ENCODE measurements at places on chromosomes 6 and 20.
A peak's percentile ranks its signal among the peaks of the same experiment; 100 is the strongest.

GRCh38 chr20:7911586-7912330 is 28.5 kb downstream of the HAO1 start:
- DNase-seq: no peak

DNA sequence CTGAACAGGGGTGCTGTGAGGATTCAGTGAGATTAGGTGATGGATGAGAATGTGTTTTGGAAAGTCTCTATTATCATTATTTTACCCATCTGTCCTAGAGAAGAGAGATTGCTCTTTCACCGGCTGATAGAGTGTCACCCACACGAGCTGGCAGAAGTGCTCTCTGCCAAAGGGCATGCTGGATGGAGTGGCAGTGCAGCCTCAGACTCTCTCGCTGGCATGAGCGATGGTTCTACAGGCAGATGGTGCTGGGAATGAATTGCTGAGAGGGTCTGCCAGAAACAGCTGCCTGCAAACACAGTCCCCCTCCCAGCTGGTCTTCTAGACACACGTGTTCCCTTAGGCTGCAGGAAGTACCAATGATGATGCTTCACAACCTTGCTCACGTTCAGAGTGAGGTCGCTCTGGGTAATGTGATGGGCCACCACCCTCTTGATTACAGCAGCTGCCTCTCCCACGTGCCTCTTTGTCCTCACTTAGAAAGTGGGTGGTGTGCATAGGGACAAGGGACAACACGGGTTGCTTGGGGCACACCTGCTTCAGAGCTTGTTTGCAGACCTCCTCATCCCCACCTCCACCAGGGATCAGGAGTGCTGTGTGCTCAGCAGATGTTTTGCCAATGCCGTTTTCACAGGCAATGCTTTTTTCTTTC is 84.7 kb downstream of the FOXA2 start:
- no peak for DNase-seq

DNA sequence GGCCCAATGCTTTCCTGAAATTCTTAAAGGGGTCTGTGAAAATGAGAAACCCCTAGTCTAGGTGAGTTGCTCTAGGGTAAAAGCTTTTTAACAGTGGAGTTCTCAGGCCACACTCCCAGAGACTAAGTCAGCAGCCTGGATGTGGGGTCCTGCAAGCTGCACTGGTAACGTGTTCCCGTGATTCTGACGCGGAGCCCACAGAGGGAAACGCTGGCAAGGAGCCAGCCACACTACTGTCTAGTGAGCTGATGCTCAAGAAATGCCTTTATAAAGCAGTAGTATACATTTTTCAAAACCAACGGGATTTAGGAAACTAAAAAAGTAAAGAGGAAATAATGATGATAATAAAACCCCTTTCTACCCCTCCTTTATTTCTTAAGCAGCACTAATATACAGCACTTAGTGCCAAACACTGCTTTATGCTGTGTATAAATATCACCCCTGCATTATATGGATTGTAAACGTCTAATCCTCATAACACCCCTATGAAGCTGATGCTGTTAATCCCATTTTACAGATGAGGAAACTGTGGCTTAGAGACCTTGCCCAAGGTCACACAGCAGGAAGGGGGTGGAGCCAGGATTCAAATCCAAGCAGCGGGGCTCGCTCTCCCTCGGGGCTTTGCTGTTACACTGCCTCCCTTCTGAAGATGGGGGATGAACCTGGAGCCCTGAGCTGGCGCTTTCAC is 25.0 kb downstream of the KCNK15 start:
- DNase-seq: no peak

DNA sequence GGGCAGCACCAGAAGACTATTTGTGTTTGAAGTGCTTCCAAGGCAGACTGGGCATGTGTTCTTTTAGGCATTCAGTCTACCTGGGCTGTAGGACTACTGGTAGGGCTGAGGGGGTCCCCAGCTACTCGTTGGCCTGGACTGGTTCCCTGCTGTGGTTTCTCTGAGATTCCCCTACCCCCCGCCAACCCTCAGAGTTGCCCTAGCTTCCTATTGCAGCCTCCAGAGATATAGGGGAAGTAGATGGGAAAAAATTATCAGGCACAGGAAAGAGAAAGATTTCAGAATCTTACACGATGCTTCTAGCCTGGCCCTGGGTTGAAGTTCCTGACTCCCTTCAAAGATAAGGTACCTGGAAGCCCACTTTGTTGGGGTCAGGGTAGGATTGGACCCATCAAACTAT is 22.5 kb downstream of the BRPF3 start:
- DNase-seq: no peak

DNA sequence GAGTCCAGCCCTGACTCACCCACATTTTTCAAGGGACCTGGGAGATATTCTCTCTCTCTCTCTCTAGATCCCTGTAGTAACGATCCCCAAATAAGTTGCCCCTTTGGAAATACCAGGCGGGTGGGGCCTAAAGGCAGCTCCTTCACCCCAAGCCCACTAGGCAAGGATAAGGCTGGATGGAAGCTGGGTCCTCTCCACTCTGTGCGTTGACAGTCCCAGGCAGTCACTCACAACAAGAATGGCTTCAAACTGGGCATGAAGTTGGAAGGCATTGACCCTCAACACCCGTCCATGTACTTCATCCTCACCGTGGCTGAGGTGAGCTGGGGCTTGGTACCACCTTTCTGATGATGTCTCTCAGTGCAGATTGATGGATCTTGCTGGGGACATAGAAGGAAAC is 21.6 kb downstream of the L3MBTL1 start:
- no peak for DNase-seq

DNA sequence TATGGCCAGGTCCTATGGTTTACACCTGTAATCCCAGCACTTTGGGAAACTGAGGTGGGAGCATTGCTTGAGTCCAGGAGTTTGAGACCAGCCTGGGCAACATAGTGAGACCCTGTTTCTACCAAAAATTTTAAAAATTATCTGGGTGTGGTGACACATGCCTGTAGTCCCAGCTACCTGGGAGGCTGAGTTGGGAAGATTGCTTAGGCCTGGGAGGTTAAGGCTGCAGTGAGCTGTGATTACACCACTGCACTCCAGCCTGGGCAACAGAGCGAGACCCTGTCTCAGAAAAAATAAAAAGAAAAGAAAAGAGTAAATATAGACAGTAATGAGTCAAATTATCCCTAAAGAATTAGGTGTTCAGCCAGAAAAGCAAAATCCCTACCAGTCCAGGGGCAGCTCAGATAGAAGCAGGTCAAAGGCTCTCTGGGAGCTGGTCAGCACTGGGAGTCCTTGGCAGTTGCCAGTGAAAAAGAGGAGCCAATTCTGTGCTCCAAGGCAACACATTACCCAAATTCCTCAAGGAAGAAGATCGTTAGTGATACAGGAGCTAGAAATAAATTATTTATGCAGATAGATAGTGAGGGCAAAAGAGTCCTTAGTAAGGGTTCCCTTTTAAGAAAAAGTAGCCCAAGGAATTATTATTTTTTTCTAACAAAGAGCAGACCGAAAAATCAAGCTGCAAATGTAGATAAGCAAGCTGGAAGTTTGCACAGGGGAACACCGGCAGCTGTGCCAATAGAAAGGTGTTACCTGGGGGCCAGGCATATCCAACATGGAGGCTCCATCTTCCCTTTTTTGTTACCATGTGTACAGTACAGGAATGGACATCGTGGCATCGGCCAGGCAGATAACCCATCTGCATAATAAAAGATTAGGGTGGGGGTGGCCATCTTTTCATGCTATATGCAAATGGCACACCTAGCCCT is 31.4 kb upstream of the SEC63 start:
- no peak for DNase-seq

DNA sequence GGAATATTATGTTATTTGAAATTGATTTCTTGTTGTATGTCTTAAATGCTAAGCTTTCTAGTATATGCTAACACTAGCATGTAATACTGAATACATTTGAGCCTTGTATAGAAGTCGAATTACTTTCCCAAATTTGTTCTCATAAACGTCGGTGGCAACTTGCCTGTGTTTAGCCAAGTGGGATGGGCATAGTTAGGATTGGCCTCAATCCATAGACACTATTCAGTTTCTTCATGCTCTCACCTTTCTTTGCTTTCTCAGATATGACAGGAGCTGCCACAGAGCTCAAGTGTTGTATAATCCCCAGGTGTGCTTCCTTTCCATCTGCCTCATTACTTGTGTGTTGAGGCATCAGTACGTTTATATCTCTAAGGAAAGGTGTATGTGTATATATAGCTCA is 19.3 kb downstream of the ZNF334 start:
- DNase-seq: no peak

GRCh38 chr20:46741924-46742668 is 32.6 kb downstream of the SLC2A10 start:
- no peak for DNase-seq

DNA sequence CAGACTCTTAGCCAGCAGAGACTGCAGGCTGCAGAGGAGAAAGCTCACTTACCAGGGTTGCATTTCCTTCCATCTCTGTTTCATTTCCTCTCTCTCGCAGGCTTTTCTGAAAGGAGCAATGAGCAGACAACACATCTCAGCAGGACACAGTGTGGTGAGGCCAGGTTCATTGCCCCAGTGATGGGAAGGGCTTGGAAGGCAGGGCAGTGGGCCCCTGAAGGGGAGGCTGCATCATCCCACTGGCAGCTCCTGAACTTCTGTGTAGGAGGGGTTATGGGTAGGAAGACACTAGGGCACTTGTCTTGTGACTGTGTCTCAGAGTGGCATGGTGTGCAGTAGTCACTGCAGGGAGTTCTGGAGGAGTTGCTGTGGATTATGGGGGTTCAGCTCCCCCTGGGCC is 246.8 kb downstream of the QKI start:
- DNase-seq: no peak

- peak; percentile 59 for DNase-seq
Measured at GRCh38 chr20:37308086-37309050, 18.9 kb downstream of the MANBAL start.

- no peak for DNase-seq
Measured at GRCh38 chr20:33209789-33210188, 7.4 kb upstream of the BPIFA3 start.

DNA sequence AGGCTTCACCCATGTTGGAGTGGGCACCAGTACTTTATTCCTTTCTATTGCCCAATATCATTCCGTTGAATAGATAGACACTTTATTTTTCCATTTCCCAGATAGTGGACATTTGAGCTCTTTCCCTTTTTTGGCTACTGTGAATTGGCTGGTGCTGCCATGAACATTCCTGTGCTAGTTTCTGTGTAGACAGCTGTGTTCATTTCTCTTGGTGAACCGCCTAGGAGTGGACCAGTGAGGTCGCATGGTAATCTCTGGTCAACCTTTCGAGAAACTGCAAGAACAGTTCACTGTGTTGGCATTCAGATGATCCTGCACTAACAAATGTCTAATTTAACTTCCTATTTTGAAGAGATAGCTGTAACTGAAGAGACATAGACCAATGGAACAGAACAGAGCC is 58.6 kb downstream of the RAMACL start:
- DNase-seq: no peak

DNA sequence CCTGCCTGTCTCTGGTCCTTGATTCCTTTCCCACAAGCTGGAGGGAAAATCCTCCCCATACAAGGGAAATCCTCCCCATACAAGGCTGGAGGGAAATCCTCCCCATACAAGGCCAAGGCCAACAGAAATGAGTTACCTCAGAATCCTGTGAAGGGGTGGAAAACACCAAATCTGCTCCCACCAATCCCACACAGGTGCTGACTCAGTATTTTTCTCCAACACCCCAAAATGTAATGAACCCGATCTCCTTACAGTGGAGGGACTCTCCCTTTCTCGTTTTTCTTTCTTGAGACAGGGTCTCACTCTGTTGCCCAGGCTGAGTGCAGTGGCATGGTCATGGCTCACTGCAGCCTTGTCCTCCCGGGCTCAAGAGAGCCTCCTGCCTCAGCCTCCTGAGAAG is 6.3 kb downstream of the SNHG17 start:
- DNase-seq: no peak

DNA sequence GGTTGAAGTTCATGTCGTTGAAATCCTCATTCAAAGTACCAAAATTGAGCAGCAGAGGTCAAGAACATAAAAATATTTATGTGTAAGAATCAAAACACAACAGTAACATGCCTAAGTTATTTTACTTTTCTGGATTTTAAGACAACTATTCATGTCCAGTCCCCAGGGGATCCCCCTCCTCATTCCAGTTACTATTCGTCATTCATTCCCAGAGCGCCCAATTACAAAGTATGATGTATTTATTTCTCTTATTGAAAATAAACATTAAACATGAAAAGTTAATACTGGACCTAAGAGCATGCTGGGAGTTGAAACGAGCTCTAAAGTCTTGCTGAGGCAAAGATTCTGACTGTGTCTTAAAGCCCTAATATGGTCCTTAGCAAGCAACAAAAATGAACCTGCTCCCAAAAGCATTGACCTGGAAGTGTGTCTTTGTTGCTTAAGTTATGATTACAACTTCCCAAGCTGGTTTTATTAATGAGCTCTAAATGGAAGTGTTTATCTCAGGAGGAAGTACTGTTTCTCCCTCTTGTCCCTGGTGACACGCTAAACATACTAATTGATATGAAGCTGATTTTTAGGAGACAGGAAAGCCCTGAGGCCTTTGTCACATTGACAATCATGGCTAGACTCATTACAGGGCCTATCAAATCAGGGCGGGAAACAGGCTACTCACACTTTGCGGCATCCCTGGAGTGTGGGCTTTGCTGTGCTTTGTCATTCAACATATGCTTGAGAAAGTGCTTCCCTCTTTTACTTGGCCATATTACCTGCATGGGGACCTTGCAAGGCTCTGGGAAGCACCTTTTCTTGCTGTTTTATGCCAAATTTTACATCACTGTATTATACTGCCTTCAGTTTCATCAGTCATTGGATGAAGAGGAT is 192.2 kb upstream of the DTNBP1 start:
- no peak for DNase-seq

DNA sequence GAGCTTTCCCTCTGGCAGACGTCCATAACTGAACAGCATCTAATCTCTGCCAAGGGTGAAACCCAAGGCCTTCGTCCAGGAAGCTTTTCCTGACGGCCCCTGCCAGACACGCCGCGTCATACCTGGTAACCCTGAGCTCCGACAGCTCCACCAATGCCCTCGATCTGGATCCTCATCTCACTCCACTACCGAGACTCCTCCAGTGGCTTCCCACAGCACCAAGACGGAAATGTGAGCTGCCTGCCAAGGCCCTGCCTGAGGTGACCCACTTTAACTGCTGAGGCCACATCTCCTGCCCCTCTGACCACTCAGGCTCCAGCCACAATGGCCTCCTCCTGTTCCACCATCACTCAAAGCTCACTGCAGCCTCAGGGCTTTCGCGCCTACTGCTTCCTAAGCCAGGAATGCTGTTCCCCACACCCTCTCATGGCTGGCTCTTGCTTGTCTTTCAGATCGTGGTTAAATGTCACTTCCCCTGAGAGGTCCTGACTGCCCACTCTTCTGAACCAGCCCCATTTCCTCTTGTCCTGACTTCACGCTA is 143.2 kb downstream of the PREX1 start:
- DNase-seq: no peak

DNA sequence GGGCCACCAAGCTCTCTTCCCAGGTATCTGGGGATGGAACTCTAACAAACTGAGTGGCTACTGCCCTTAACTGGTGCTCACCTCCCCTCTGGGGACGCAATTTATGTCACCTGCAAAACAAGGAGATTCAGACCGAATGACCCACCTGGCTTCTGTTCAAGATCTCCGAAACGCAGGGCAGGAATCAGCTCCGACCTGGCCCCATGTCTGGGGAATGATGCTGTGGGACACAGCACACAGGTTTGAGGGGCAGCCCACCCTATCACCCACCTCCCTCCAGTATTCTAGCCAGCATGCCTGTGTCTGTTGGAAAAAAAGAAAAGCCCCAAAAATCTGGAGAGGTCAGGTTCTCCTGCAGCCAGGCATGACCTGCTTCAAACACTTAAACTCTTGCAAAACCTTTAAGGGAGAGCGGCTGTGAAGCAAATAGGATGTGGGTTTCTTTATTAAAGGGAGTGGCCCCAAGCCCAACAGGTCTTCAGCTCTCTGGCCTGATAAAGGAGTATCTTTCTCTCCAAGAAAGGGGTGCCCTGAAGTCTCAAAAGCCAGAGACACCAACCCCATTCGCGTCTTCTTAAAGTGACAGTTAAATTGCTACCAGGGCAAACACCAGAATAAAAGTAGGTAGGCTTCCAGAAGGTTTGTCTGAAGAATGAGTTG is 6.4 kb downstream of the PREX1 start:
- no peak for DNase-seq
